ENCODE measurements at places on chromosomes 11 and 22.

- no peak for DNase-seq
These were observed 32.1 kb upstream of the PCF11 start for GRCh38 chr11:83124636-83125424.

DNA sequence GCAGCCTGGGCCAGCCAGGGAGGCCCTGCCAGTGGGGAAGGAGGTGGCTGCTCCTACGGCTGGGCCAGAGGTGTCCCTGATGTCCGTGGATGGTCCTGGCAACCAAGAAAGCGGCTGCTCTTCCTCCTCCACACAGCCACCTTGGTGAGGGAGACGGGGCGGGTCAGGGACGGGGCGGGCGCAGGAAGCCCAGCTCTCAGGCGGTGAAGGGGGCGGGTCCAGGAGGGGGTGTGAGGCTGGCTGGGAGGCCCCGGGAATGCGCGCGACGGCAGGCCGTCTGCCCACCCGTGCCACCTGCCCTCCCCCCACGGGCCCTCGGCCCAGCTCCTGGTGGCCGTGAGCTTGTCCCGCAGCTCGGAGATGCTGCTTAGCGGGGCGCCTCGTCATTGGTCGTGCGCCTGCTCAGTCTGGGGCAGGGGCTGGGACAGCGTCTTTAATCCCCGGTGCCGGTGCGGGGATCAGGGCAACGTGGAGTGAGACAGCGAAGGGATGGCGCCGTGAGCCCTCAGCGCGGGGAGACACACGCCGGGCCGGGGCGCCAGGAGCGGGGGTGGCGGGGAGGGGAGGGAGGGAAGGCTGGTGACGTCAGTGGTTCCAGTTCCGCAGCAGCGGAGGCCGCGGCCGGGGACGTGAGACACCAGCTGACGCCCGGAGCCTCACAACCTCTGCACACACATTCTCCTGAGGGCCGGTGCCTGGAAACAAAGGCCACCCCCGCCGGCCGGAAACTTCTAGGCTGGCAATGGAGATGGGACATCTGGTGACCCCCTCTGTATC is 6.7 kb upstream of the BRSK2 start:
- DNase-seq = peak; percentile 1

GRCh38 chr22:19393704-19394103 is 37.8 kb downstream of the HIRA start:
- DNase-seq = no peak

- no peak for DNase-seq
These were observed 712 bp downstream of the HSPB2 start for GRCh38 chr11:111913031-111913861.

GRCh38 chr11:14980854-14981253 is 8.7 kb upstream of the CALCA start:
- DNase-seq = no peak

GRCh38 chr22:26168330-26168851 is 871 bp upstream of the SEZ6L start:
- DNase-seq = peak; percentile 29

DNA sequence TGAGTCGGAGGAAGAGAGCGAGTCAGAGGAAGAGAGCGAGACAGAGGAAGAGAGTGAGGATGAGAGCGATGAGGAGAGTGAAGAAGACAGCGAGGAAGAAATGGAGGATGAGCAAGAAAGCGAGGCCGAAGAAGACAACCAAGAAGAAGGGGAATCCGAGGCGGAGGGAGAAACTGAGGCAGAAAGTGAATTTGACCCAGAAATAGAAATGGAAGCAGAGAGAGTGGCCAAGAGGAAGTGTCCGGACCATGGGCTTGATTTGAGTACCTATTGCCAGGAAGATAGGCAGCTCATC is 780 bp downstream of the TRIM44 start:
- DNase-seq = no peak

DNA sequence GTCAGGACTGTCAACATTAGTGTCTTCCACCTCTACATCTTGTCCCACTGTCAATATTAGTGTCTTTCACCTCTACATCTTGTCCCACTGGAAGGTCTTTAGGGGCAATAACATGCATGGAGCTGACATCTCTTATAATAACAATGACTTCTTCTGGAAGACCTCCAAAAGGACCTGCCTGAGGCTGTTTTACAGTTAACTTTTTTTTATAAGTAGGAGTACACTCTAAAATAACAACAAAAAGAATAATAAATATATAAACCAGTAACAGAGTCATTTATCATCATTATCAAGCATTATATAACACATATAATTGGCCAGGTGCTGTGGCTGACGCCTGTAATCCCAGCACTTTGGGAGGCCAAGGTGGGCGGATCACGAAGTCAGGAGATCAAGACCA is 57.5 kb downstream of the PAK1 start:
- no peak for DNase-seq

- no peak for DNase-seq
These were observed 25.5 kb upstream of the CCDC90B start for GRCh38 chr11:83311701-83312100.

- peak; percentile 42 for DNase-seq
These were observed 718.8 kb downstream of the CNTN5 start for GRCh38 chr11:99739464-99740089.
